Spinal cord (tissue), 10 donors: ENCODE measurements at places on chromosomes 6 and 20. TPM values are rescaled to one million over a fixed set of nuclear protein-coding genes. Genes with fewer than 3 reads are reported as not detected.

- H3K27ac ChIP-seq: no peak overlapping the region
- H3K4me1 ChIP-seq: peaks cover 8% of the 10 kb centered on the region
- peaks cover 56% of the 10 kb centered on the region for H3K36me3 ChIP-seq
- DNase-seq: no peak
- H3K27me3 ChIP-seq: no peaks in the 10 kb centered on the region
These were observed 6.5 kb downstream of the PEDS1 start for GRCh38 chr20:50146732-50147662.

KLHDC3 gene
- 106 TPM for total RNA-seq

DNA sequence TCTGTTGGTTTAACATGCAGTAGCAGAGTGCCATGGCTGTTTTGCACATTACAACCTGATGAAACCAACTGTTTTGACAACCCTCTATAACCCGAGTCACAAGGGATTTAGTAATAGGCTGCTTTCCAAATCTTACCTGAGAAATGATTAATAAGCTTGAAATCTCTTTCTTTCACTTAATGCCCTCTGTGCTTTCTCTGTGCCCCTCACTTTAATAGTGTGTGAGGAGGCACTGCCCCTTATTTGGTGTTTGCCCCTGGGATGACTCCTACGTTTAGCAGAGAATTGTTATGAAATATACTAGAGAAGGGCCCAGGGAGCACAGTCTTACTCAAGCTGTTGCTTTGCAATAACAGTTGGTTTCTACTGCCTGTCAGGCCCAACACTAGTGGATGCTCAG is 31.0 kb upstream of the PTCHD4 start:
- H3K27me3 ChIP-seq: no peaks in the 10 kb centered on the region
- H3K27ac ChIP-seq: no peak overlapping the region
- no peaks in the 10 kb centered on the region for H3K36me3 ChIP-seq
- no peak overlapping the region for H3K4me3 ChIP-seq
- H3K4me1 ChIP-seq: no peaks in the 10 kb centered on the region
- DNase-seq: no peak

- H3K27me3 ChIP-seq: no peaks in the 10 kb centered on the region
- no peak overlapping the region for H3K4me3 ChIP-seq
- H3K27ac ChIP-seq: no peak overlapping the region
- H3K4me1 ChIP-seq: no peaks in the 10 kb centered on the region
- no peaks in the 10 kb centered on the region for H3K36me3 ChIP-seq
These were observed 116.5 kb upstream of the HDAC2 start for GRCh38 chr6:114087496-114087895.

ABHD16B gene
- total RNA-seq: not detected

DNA sequence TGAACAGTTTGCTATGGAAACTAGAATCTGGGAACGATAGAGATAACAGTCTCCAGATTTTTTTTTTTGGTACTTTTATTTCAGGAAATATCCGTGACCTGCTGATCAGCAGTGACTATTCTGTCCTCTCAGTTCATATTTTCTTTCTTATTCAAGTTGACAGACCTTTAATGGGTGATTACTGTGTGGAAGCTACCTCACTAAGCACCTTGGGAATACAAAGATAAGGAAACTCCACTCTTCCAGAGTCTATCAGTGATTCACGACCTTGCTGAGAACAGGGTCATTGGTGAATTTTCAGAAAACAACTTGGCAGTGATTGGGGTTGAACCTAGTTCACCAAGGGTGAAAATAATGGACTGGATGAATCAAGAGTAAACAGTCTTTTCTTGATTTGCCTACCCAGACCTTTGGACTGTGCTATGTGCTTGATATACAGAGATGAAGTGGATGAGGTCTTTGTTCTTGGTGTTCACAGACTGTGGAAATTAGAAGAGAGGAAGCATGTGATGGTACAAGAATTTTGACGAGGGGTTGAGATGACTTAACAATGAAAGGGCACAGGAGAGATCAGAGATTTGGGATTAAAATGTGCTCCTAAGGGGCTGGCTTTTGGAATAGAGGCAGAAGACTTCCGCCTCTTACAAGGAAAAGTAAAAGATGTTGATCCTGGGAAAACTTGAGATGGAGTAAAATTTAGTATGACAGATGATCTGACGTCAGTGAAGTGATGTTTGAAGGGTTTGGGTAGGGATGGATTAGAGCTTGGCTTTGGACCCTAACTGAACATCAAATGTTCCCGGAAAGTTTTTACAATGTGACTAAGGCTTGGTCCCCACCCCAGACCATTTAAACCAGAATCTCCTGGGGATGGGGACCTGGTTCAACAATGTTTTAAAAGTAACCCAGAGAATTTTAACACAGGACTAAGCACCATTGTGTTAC is 1.2 kb downstream of the KAT14 start:
- H3K4me1 ChIP-seq: peaks cover 6% of the 10 kb centered on the region
- H3K27me3 ChIP-seq: no peaks in the 10 kb centered on the region
- H3K36me3 ChIP-seq: peaks cover 11% of the 10 kb centered on the region

DNA sequence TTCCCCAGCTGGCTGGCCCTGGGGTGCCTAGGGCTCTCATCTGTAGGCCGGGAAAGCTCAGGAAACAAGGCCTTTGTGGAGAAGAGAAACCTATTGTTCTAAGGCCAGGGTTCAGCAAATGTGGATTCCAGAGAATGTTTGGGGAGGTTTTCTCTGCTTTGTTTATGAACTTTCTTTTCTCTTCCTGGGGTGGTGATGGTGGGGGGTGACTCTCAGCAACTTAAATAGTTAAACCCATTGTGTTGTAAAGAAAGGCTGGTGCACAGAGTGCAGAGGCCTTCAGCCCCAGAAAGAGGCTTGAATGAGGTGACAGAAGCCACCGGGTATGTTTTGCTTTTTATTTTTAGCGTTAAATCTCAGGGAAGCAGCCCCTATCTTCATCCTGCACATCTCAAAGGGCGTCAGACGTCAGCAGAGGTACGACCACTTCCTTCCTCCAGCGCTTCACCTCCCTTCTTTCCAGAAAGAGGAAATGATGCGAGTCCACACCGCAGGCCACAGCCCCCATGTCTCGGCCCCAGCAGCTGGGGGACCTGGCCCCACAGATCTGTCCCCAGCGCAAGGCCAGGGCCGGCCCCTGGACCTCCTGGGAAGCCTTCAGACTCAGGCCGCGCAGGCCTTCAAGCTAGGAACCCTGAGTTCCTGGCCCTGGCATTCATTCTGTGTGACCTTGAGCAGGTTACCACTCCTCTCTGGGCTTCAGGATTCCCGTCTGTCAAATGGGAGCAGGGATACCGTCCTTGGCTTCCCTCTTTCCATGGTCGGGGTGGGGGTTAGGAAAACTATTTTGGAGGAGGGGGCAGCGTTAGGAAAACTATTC is 605 bp upstream of the PPP1R16B start:
- no peaks in the 10 kb centered on the region for H3K36me3 ChIP-seq
- peak overlapping the region; percentile 67 for H3K27ac ChIP-seq
- H3K27me3 ChIP-seq: peaks cover 9% of the 10 kb centered on the region
- no peak overlapping the region for H3K4me3 ChIP-seq
- H3K4me1 ChIP-seq: peaks cover 50% of the 10 kb centered on the region
- no peak for DNase-seq

ULBP2 gene
- total RNA-seq: 0.89 TPM

DNA sequence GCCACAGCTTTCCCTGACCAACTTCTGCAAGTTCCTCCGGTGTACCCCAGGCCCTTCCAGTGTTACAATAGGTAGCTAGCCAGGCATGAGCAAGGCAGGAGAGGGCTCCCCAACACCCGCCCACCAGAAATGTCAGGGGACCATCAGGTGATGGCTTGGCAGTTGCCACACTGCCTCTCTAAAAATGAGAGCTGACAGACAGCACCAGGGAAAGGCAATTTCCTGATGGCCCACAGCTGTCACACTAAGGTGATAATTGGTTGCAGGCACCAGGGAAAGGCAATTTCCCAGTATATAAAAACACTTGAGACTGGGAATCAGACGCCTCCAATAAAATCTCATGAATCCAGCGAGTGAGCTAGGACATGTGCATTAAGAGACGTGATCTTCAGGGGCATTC is 49.9 kb downstream of the PXDC1 start:
- no peak overlapping the region for H3K27ac ChIP-seq
- H3K4me1 ChIP-seq: no peaks in the 10 kb centered on the region
- H3K36me3 ChIP-seq: no peaks in the 10 kb centered on the region
- no peak for DNase-seq
- H3K4me3 ChIP-seq: no peak overlapping the region

CST4 gene
- total RNA-seq: not detected

RRAGD gene
- 58.3 TPM for total RNA-seq

TNF gene
- total RNA-seq: 0.39 TPM

- DNase-seq: no peak
- no peaks in the 10 kb centered on the region for H3K27me3 ChIP-seq
- H3K27ac ChIP-seq: no peak overlapping the region
- H3K4me3 ChIP-seq: no peak overlapping the region
- H3K4me1 ChIP-seq: no peaks in the 10 kb centered on the region
These were observed 58.2 kb downstream of the CSE1L start for GRCh38 chr20:49104365-49104648.

SYNJ2 gene
- total RNA-seq: 15.8 TPM

GRCh38 chr20:60888771-60889170 is 363.3 kb upstream of the CDH4 start:
- DNase-seq: no peak
- H3K36me3 ChIP-seq: no peaks in the 10 kb centered on the region
- no peaks in the 10 kb centered on the region for H3K27me3 ChIP-seq
- no peaks in the 10 kb centered on the region for H3K4me1 ChIP-seq

TBCC gene
- 32.8 TPM for total RNA-seq

MEP1A gene
- total RNA-seq: 0.06 TPM

LINC00237 gene
- total RNA-seq: 4.4 TPM

DNA sequence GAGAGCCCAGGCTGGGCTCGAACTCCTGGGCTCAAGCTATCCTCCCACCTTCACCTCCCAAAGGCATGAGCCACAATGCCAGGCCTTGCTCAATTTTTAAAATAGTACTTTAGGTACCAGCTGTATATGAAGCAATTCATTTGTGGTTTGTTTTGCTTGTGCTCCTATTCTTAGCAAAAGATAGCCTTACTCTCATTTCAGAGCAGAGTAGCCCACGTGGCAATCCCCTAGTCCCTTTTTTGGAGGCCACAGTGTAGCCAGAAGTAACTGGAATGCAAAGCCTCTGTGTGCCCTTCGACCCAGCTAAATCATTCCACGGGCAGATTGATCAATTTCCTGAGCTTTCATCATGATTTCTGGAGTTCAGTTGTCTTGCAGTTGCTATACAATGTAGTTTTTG is 372.2 kb downstream of the NRN1 start:
- H3K4me1 ChIP-seq: peaks cover 4% of the 10 kb centered on the region
- no peak for DNase-seq
- no peak overlapping the region for H3K27ac ChIP-seq
- H3K36me3 ChIP-seq: no peaks in the 10 kb centered on the region
- H3K4me3 ChIP-seq: no peak overlapping the region

GRCh38 chr6:78947962-78948361 is 80.6 kb downstream of the IRAK1BP1 start:
- DNase-seq: no peak
- H3K4me3 ChIP-seq: no peak overlapping the region
- peaks cover 20% of the 10 kb centered on the region for H3K36me3 ChIP-seq
- H3K27me3 ChIP-seq: no peaks in the 10 kb centered on the region
- no peaks in the 10 kb centered on the region for H3K4me1 ChIP-seq
- H3K27ac ChIP-seq: no peak overlapping the region

DNA sequence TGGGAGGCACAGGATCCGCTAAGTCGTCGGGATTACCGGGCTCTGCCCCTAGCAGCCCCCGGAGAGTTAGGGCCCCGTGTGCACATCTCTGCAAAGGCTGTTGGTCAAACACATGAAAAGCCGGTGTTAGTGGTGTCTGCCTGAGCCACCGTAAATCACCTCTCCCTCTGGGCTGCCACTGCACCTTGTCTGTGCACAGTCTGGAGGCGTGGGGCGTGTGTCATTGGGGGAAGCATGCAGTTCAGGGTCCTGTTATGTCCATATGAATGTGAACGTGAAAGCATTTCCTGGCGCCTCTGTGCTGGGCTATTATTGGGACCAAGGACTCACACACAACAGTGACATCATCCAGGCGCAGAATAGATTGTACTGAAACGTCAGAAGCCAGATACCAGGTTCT is 305.6 kb downstream of the NRN1 start:
- no peaks in the 10 kb centered on the region for H3K36me3 ChIP-seq
- no peak overlapping the region for H3K27ac ChIP-seq
- DNase-seq: no peak
- no peaks in the 10 kb centered on the region for H3K27me3 ChIP-seq
- peaks cover 5% of the 10 kb centered on the region for H3K4me1 ChIP-seq

OPN5 gene
- 0.10 TPM for total RNA-seq

GLP1R gene
- total RNA-seq: 0.61 TPM

DNA sequence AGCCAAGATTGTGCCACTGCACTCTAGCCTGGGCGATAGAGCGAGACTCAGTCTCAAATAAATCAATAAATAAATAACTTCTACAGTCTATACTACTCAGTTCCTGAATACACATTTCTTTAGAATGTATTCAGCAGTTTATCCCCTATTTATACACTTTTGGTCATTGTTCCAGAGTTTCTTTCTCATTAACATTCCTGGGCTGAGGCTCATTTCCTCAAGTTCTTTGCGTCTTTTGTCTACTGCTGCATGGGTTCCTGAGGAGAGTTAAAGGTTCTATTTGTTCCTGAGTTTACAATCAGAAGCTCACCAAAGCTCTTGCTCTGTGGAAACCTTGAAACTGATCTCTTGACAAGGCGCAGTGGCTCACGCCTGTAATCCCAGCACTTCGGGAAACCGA is 37.7 kb upstream of the SASH1 start:
- DNase-seq: no peak
- H3K27ac ChIP-seq: no peak overlapping the region
- no peak overlapping the region for H3K4me3 ChIP-seq
- no peaks in the 10 kb centered on the region for H3K4me1 ChIP-seq
- no peaks in the 10 kb centered on the region for H3K36me3 ChIP-seq
- H3K27me3 ChIP-seq: no peaks in the 10 kb centered on the region

LIME1 gene
- total RNA-seq: 2.5 TPM

PTCRA gene
- not detected for total RNA-seq

GRCh38 chr20:46883892-46884291 is 10.8 kb upstream of the EYA2 start:
- H3K36me3 ChIP-seq: no peaks in the 10 kb centered on the region
- H3K27me3 ChIP-seq: no peaks in the 10 kb centered on the region
- no peak for DNase-seq
- no peaks in the 10 kb centered on the region for H3K4me1 ChIP-seq
- H3K4me3 ChIP-seq: no peak overlapping the region
- H3K27ac ChIP-seq: no peak overlapping the region

- H3K4me3 ChIP-seq: no peak overlapping the region
- peaks cover 25% of the 10 kb centered on the region for H3K4me1 ChIP-seq
- H3K27me3 ChIP-seq: no peaks in the 10 kb centered on the region
- no peak for DNase-seq
- H3K36me3 ChIP-seq: no peaks in the 10 kb centered on the region
These were observed 423.2 kb upstream of the JARID2 start for GRCh38 chr6:14822679-14823078.

DNA sequence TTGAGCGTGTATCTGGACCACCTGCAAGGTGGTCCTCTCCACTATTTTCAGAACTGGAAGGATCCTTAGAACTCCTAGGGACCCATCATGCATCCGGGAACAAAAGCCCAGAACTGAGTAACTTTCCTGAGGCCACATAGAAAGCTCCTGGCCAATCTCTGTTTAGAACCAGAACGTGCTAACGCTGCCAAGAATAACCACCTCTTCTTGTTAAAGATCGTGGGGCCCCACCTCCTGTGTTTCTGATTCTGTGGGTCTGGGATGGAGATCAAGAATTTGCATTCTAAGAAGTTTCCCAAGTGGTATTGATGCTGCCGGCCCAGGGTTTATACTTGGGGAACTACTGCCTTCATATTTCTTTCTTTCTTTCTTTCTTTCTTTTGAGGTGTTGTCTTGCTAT is 13.3 kb downstream of the CD40 start:
- no peak for DNase-seq
- no peaks in the 10 kb centered on the region for H3K36me3 ChIP-seq
- H3K4me1 ChIP-seq: peaks cover 26% of the 10 kb centered on the region
- H3K27ac ChIP-seq: no peak overlapping the region
